Left hindlimb (tissue), 1 donor: ENCODE measurements at places on chromosomes 7 and 10.
A peak's percentile ranks its signal among the peaks of the same experiment; 100 is the strongest.

DNA sequence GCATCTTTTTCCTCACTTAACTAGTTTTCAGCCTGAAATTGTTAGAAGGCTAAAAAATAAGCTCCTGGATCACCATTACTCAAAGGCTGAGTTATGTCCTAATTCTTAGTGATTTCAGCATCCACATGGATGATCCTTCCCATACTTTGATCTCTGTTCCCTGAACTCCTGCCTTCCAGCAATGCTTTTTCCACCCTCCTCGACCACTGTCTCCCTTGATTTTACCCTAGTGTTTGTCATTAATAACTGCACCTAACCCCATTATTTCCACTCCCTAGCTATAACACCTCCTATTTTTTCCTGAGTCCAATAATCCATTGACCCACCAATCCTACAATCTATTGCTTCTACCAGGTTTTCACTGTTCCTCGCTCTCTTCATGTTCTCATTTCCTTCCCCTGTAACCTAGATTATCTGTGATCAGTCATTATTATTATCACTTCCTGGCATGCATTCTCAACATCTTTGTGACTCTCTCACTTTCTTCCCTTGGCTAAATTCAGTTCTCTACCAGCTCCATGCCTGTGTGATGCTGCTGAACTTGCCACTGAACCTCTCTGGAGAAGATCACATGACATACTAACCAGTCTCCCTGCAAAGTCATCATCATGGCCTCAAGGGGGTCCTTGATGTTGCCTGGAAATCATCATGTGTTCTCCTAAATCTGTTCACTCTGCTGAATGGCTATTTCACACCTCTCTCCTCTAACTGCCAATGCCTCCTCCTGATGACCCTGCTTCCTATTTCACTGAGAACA is 6.5 kb upstream of the CALU start:
- DNase-seq: no peak

DNA sequence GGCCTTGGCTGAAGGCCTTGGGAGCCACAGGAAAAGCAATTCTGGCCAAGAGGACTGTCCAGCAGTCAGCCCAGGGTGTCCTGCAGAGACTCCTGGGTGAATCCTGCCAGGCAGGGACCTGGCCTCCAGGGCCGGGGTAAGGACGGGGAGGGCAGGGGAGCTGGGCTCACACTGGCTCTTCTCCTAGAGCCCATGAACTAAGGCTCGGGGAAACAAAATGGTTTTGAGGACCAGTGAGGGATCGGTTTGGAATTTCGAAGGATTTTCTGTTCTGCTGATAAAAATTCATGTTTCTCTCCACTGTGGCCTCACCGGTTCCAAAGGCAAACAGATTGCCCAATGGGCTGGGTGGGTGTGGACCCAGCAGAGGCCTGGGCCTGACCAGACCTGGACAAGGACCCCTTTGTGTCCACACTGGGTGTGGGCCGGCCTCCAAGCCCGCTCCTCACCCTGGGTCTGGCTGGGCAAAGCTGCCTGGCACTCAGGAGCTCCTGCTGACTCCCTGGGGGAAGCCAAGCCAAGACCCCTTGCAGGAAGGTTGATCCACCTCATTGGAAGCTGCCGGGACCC is 27.3 kb downstream of the FAM20C start:
- peak; percentile 74 for DNase-seq

DNA sequence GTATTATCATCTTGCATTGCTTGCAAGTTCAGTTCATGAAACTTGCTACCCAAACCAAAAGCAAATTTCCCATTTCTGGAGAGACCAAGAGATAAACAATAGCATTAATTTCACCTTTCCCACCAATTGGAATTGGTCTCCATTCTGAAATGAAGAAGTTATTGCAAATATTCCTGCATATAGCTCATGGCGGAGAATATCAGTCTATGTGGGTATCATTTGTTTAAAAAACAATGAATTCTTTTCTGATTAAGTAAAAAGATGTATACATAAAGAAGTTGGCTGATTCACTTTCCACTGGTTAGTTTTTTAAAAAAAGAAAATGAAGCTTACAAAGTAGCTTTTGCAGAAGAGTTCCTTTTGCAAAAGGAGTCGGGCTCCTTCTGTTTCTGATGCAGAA is 19.5 kb upstream of the ANK3 start:
- no peak for DNase-seq

GRCh38 chr10:87053111-87053510 is 33.0 kb downstream of the FAM25A start:
- DNase-seq: peak; percentile 36

DNA sequence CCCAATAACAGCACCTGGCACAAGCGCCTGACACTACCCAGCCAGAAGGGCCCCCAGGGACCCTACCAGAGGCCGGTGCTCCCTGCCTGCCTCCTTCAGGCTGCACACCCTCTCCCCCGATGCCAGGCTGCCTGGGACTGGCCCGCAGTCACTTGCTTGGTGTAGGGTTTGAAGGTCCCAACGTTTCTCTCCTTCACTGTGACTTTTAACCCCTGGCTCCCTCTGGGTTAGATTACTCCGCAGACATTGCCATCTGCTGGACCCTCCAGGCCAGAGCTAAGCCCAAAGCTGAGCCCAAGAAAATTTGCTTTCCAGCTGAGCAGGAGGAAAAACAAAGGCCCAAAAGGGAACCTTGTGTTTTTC is 6.9 kb downstream of the CDHR1 start:
- DNase-seq: no peak

DNA sequence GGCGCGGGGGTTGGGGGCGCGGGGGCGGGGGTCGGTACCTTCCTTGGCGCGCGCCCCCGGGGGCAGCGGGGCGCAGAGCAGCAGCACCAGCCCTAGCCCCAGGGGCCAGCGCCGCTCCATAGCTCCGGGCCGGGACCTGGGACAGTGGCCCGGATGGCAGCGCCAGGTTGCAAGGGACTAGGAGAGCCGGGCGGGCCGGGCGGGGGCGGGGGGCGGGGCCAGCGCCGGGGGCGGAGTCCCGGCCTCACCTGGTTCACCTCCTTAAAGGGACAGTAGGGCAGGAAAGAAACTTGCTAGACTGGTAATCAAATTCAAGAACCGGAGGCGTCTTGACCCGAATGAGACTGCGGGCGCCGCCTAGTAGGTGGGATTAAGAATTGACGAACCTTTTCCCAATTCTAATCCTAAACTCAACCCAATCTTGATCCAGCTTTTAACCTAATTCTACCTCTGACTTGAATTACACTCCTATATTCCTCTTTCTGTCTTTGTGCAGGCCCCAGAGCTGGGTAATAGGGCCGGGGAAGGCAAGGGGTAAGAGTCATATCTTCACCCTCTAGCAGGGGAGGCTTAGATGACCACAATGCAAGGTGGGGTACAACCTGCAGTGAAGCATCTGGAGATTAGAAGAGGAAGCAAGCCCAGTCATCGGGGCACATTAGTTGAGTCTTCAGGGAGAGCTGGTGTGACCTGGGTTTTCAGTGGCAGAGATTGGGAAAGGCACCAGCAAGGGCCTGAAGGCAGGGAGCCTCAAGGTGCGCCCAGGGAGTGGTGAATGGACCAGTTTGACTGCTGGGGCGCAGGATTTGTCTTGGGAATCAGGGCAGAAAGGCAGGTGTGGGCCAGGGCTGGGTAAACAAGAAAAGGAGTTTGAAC is at the start of gene EPHA1:
TSS of gene EPHA1 (minus strand) at position 171 of the 876 bp plus-strand sequence. CDS start at position 120, 51 bp downstream.
- no peak for DNase-seq
